NCI-H460 (cell line): ENCODE measurements at places on chromosomes 2 and 18. TPM values are rescaled to one million over a fixed set of nuclear protein-coding genes. Genes with fewer than 3 reads are reported as not detected.

The SLC1A4 gene
- 42.2 and 45.0 TPM in 2 replicates for total RNA-seq

The RNF181 gene
- total RNA-seq: 132 TPM in 2 replicates

- no peak for DNase-seq
These were observed 87.6 kb upstream of the FAM110C start for GRCh38 chr2:133675-134593.

The ELOA2 gene
- total RNA-seq: not detected in 2 replicates

The SERPINB7 gene
- total RNA-seq: 0.32 TPM in 1 of 2 replicates, not detected in the other
